ENCODE measurements at places on chromosomes 13 and 19.
A peak's percentile ranks its signal among the peaks of the same experiment; 100 is the strongest.

DNA sequence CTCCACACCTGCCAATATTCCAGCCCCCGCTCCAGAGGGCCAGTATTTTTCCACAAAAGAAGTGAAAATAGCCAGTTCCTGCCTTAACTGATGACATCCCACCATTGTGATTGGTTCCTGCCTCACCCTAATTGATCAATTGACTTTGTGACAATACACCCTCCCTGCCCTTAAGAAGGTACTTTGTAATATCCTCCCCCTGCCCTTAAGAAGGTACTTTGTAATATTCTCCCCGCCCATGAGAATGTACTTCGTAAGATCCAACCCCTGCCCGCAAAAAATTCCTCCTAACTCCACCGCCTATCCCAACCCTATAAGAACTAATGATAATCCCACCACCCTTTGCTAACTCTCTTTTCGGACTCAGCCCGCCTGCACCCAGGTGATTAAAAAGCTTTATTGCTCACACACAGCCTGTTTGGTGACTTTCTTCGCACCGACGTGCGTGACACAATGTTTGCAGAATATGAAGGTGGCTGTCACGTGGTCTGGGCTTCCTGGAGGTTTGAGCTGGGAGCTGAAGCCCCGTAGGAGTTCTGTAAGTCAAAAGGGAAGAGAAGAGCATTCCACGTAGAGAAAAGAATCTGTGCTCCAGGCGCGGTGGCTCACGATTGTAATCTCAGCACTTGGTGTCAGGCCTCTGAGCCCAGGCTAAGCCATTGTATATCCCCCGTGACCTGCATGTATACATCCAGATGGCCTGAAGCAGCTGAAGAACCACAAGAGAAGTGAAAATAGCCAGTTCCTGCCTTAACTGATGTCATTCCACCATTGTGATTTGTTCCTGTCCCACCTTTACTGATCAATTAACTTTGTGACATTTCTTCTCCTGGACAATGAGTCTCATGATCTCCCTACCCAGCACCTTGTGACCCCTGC is 6.2 kb upstream of the FUT3 start:
- DNase-seq, result no peak

- peak; percentile 81 for DNase-seq
Measured at GRCh38 chr19:872266-872951, 12.9 kb downstream of the CFD start.

DNA sequence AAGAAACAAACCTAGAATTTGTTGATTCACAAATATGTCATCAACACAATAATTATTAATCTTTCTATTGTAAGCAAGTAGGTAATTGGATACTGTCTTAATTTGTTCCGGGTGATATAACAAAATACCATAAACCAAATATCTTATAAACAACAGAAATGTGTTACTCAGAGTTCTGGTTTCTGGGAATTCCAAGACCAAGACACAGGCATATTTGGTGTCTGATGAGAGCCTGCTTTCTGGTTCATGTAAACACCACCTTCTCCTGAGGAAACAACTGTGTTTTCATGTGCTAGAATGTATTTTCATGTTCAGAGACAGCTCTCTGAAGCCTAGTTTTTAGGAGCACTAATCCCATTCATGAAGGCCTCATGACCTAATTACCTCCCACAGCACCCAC is 1819.5 kb downstream of the SLITRK5 start:
- DNase-seq, result no peak

DNA sequence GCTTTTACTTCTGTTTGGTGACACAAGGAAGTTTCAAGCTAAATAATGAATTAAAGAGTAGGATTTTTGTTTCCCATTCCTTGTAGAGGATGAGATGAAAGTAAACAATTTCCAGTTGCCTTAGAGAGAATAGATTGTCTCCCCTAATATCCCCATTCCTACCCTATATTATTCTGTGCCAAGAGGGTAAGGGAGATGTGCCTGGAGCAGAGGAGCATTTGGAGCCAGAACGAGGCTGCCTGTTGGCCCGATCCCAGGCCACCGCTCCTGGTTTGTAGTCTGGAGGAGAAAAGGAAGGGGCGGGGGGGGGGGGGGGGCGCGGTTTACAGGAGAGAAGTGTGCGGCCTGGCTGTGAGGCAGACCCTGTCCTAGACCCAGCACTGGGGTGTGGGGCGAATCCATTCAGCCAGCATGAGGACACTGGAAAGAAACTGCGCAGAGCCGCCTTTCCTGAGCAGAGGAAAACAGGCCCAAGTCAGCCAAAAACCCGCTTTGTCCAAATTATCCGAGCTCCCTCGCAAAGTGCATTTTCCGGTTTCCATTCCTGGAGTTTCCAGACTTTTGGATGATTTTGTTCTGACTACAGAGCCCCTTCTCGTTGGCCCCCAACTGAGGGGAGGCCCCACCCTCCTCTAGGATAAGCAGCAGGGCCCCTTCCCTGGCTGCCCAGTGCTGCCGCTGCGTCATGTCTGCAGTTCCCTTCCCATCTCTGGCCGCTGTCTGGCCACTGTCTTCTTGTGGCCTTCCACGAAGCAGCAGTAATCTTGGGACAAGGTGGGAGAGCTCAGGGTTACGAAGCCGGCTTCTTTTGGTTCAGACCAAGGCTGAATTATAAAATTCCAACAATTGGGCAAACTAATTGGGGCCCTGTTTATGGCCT is 23.0 kb downstream of the NFIX start:
- no peak for DNase-seq

DNA sequence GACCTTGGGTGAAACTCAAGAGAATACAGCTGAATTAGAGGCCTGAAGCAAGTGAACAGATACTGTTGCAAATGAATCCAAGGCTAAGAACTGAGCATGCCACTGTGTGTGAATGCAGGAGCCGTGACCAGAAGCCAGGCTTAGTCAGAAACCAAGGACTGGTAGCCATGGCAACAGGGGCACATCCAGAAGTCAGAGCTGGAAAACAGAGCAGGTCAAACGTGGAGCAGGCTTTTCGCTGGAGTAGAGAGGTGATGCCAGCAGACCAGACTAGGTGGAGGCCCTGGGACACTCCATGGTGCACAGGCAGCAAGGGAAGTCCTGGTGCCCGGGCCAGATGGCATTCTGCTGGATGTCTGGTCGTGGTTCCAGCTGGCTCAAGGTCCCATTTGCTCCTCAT is 564.1 kb downstream of the PCDH9 start:
- no peak for DNase-seq

DNA sequence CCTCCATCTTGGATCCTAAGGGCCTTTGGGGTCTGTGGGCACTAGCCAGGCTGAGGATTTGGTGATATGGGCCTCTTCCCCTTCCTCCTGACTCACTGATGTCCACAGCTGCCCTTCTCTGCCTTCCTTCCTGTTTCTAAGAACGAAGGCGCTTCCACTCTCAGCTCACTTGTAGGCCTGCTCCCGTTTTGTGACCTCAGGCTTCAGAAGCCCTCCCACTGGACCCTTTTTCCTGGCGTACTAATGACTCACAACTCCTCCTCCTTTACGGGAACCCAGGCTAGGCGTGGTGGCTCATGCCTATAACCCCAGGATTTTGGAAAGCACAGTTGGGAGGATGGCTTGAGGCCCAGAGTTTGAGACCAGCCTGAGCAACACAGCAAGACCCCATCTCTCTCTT is 55.6 kb downstream of the TMED1 start:
- no peak for DNase-seq

- DNase-seq, result peak; percentile 51
Measured at GRCh38 chr13:100721885-100722512, 47.4 kb upstream of the TMTC4 start.

DNA sequence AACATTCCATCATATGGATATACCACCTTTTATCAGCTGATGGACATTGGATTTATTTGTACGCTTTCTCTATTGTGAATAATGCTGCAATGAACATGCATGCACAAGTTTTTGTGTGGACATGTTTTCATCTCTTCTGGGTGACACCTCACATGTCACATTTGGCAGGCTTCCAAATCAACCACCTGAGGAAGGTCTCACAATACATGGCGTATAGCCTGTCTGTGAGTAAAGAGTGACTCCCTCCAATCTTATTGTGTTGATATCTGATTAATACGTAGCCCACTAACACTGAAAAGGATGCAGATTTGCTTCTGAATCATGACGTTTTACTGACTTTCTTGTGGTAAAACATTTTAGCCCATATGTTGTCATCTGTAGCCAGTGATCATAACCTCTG is 61.1 kb downstream of the SLC15A1 start:
- DNase-seq, result no peak

DNA sequence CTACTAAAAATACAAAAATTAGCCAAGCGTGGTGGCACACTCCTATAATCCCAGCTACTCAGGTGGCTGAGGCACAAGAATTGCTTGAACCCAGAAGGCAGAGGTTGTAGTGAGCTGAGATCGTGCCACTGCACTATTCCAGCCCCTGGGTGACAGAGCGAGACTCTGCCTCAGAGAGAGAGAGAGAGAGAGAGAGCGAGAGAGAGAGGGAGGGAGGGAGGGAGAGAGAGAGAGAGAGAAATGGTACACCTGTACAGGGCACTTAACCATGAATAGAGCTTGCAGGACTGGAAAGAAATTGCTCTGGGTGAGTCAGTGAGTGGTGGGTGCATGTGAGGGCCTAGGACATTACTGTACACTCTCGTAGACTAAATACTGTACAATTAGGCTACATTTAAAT is 40.5 kb upstream of the SLC7A9 start:
- no peak for DNase-seq

DNA sequence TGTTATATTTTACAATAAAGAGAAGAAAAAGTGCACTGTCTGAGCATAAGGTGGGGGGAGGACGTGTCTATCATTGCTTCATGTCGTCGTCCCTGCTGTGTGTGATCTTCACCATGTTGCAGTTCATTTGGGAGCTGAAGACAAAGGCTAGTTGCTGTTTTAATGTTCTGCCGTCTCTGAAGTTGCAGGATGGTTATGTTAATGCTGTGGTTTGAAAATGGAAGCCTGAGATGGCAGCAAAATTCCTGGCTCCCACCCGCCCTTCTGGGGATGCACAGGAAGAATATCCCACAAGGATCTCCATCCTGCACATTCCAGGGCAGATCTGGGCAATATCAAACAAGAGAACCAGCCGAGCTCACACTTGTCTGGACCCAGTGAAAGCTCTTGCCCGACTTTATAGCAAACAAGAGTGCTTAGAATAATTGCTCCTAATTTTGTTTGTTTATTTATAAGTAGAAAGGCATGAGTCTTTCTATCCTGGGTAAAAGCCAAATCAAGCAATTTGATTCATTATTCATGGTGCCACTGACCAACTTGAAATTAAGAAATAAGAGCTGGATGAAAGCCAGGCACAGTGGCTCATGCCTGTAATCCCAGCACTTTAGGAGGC is 110.3 kb upstream of the ABCC4 start:
- DNase-seq, result no peak

DNA sequence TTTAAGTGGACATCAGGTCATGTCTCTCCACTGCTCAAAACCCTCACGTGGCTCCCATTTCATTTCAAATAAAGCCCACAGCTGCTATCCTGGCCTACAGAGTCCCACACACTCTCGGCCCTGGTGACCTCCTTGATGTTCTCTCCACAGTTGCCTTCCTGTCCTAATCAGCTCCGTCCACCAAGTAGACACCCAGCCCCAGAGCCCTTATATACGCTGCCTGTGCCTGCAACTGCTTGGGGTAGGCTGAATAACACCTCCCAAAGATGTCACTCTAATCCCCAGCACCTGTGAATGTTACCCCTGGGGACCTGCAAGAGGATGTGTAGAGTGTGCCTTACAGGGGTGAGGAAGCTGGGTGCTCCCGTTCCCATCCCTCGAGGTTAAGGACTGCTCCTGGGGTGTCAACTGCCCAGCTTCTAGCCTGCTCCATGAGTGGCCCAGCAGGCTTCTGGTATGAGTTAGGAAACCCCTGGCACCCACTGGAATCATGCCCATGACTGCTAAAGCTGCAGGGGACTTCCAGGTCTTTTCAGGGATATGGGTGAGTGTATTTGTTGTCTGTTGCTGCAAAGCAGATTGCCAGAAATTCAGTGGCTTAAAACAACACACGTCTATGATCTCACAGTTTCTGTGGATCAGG is 6.0 kb downstream of the FAM187B start:
- no peak for DNase-seq

DNA sequence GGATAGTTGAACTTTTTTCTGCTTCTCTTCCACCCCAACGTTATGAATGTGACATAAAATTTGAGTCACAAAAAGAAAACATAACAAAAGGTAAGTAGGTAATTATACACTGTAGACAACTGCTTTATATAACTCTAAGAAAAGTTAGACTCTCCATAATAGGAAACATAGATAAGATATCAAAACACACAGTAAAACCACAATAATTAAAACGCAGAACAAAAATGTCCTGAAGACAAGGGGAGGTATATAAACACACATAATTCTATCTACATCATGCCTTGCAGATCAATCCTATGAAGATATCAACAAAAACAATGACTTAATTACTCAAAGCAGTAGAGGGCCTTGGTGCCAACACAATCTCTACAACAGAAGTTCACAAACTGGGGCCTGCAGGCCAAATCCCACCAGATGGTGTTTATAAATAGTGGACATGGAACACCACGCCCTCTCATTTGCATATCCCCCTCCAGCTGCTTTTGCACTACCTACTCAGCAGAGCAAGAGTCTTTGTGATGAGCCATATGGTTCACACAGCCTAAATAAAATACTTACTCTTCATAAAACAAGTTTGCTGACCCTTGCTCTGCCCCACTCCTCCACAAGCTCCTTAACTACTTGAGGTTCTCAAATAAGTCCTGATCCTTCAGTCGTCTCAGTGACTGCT is 254.7 kb downstream of the KLF12 start:
- DNase-seq, result no peak

- DNase-seq, result no peak
Measured at GRCh38 chr13:30615866-30616541, 1.7 kb upstream of the USPL1 start.

DNA sequence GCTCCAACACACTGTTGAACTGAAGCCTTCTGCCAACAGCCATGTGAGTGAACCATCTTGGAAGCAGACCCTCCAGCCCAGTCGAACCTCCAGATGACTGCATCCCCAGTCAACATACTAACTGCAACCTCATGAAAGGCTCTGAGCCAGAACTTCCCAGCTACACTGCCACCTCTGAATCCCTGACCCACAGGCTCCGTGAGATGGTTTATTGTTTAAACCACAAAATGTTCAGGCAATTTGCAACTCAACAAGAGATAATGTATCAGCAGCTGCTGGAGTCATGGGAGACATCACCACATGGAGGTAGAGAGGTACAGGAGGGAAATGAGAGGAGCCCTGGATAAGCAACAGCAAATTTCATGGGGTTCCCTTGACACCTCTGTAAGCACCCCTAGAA is 266.4 kb upstream of the NBEA start:
- DNase-seq, result no peak

GRCh38 chr13:42258747-42259146 is 13.2 kb upstream of the AKAP11 start:
- DNase-seq, result no peak
